Activated CD8-positive, alpha-beta memory T cell treated with anti-CD3 and anti-CD28 coated beads, Interleukin-2, amount 10 ng/mL, durations not matched to agents 7 days and 5 days (primary cell): ENCODE measurements at places on chromosomes 12 and 14. TPM values are rescaled to one million over a fixed set of nuclear protein-coding genes. Genes with fewer than 3 reads are reported as not detected.
A peak's percentile ranks its signal among the peaks of the same experiment; 100 is the strongest.

GRCh38 chr14:86673523-86673969 is 1143.6 kb downstream of the FLRT2 start:
- H3K27me3 ChIP-seq: no peaks in the 10 kb centered on the region
- no peak overlapping the region for H3K4me3 ChIP-seq
- no peaks in the 10 kb centered on the region for H3K4me1 ChIP-seq
- H3K27ac ChIP-seq: no peak overlapping the region
- no peaks in the 10 kb centered on the region for H3K36me3 ChIP-seq

- H3K27me3 ChIP-seq: peaks cover 23% of the 10 kb centered on the region
- H3K4me3 ChIP-seq: no peak overlapping the region
- H3K27ac ChIP-seq: no peak overlapping the region
- no peaks in the 10 kb centered on the region for H3K36me3 ChIP-seq
- no peak for DNase-seq
Measured at GRCh38 chr14:74641601-74642391, 29.8 kb upstream of the LTBP2 start.

- no peak overlapping the region for H3K27ac ChIP-seq
- no peaks in the 10 kb centered on the region for H3K27me3 ChIP-seq
- H3K4me1 ChIP-seq: peaks cover 52% of the 10 kb centered on the region
- H3K36me3 ChIP-seq: peaks cover 3% of the 10 kb centered on the region
- no peak for DNase-seq
- H3K4me3 ChIP-seq: no peak overlapping the region
Measured at GRCh38 chr14:22010545-22011252, 337.1 kb upstream of the OR4E1 start.

GRCh38 chr12:80176706-80177105 is 77.4 kb downstream of the OTOGL start:
- no peak overlapping the region for H3K4me3 ChIP-seq
- H3K36me3 ChIP-seq: peaks cover 2% of the 10 kb centered on the region
- peaks cover 20% of the 10 kb centered on the region for H3K4me1 ChIP-seq

DNA sequence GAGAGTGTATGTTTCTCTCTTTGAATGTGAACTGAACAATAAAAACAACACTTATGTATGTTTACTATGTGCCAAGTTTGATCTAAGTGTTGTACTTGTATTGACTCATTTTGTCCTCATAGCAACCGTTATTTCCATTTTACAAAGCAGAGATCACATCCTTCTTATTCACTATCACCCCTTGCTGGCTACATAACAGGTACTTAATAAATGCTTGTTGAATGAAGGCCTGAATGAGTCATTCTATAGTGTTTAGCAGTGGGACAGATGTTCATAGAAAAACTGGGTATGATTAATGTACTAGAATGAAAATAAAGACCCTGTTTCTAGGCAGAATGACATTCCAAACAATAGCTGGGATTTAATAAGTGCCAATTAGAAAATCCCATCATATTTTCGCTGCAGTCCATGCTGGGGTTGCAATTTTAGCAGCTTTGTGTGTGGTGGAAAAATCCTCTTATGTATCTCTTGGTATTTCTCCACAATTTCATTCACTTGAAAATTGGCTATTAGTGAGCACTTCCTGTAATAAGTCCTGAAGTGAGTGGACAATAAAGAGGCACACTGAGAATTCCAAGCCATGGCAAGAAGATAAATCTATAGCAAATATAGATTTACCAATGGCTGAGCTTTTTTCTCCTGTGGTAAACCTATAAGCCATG is 86.0 kb downstream of the FAR2 start:
- H3K36me3 ChIP-seq: no peaks in the 10 kb centered on the region
- no peaks in the 10 kb centered on the region for H3K27me3 ChIP-seq
- no peak overlapping the region for H3K4me3 ChIP-seq
- no peak overlapping the region for H3K27ac ChIP-seq
- DNase-seq: no peak

DNA sequence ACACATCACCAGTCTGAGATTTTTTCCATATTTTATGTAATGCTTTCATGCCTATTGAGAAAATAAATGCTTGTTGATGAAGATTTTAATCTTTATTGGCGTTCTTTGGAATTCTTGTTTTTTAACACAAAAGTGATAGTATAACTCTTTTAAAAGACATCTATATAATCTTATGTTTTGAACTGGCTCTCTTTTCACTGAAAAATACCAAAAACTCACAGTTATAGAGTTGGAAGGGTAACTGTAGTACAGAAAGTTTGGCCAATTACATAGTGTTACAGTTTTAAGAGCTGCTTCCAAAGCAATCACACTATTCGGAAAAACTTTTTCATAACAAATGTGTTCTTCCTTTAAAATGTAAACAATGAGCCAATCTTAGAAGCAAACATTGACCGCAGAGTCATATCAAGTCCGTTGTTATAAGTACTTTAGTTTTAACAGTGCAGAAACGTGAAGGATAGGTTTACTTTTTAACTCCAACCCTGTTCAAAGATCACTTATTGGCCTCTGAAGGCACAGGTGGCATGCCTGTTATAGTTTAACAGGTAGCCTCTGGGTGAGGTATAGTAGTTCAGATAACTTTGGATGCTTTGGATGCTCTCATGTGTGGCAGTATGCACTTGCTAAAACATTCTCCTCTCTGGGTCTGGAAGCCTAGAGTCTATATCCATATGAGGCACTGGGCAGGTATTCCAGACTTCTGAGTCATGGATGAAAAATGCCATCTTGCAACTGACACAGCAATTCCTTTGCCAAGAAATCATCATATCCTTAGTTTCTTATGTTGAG is 12.1 kb upstream of the NTN4 start:
- no peak for DNase-seq
- H3K4me1 ChIP-seq: peaks cover 10% of the 10 kb centered on the region
- H3K36me3 ChIP-seq: no peaks in the 10 kb centered on the region
- H3K27me3 ChIP-seq: peaks cover 34% of the 10 kb centered on the region
- H3K27ac ChIP-seq: no peak overlapping the region
- no peak overlapping the region for H3K4me3 ChIP-seq

DNA sequence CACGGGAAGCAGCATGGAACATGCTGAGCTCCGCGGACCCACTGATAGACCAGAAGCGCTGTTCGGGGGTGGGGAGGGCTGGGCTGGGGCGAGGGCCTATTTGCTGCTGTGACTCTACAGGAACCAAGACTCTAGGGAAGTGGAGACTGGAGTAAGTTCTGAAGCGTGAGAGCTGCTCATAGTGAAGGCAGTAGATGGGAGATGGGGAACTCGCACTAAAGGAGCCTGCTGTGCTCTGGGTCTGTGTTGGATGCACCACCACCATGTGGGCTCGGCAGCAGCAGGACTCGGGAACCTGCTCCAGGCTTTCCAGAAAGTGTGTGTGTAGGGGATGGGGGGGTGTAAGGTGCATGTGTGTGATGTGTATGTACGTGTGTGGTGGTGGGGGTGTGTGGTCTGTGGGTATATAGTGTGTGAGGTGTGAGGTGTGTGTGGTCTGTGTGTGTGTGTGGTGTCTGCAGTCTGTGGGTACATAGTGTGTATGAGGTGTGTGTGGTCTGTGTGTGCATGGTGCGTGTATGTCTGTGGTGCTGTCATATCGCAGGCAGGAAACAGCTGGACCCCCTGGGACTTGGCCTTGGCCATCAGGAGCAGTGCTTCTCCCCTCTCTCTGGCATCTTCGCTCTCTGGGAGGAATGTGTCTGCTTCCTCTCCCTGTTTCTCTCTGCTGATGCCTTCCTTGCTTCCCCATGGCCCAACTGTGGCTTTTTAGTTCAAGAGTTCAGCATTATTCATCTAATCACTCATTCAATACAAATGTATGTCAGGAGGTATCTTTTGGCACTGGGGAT is 378.9 kb downstream of the FUT8 start:
- H3K4me1 ChIP-seq: no peaks in the 10 kb centered on the region
- H3K27ac ChIP-seq: no peak overlapping the region
- no peak for DNase-seq
- H3K4me3 ChIP-seq: no peak overlapping the region
- peaks cover 18% of the 10 kb centered on the region for H3K27me3 ChIP-seq

DNA sequence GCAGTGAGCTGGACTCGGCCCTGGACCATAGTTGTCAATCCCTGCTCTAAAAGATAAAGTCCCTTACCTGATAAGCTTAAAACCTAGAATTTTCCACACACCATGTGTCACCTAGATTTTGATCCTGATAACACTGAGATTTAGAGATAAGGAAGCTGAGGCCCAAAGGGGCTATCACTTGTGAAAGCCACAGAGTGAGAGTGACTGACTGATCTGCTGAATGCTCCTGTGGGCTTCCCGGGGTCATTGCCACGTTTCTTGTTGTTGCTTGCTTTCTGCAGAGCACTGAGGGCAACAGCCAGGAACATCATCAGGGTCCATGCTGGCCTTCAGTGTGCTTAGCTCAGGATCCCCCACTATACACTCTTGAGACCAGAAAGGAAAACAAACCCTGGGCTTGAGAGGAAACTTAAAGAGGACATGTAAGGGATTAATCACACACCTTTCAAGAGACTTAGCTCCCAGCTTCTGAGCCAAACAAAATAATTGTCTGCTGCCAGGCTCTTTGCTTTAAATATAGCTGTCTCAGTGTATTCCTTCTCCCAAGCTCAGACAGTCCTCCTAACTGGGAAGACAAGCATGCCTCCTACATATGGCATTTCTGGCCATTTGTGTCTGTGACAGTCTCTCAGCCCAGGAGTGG is 82.6 kb upstream of the ARHGAP5 start:
- H3K36me3 ChIP-seq: no peaks in the 10 kb centered on the region
- H3K27me3 ChIP-seq: peaks cover 11% of the 10 kb centered on the region
- H3K4me1 ChIP-seq: no peaks in the 10 kb centered on the region

GRCh38 chr12:9741726-9742125 is 8.8 kb upstream of the CLECL1 start:
- peaks cover 72% of the 10 kb centered on the region for H3K4me1 ChIP-seq
- peak; percentile 95 for DNase-seq
- peak overlapping the region; percentile 99 for H3K27ac ChIP-seq
- H3K27me3 ChIP-seq: no peaks in the 10 kb centered on the region
- peaks cover 21% of the 10 kb centered on the region for H3K36me3 ChIP-seq

DNA sequence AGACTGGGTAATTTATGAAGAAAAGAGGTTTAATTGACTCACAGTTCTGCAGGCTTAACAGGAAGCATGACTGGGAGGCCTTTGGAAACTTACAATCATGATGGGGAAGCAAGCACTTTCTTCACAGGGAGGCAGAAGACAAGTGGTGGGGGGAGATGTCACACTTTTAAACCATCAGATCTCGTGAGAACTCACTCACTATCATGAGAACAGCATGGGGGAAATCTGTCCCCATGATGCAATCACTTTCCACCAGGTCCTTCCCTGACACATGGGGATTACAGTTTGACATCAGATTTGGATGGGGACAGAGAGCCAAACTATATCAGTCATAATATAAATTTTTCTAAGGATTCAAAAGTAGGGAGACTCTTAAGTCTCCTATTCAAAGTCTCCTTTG is 46.0 kb downstream of the SPIC start:
- peaks cover 13% of the 10 kb centered on the region for H3K27me3 ChIP-seq
- no peaks in the 10 kb centered on the region for H3K4me1 ChIP-seq
- H3K4me3 ChIP-seq: no peak overlapping the region
- no peak for DNase-seq
- H3K27ac ChIP-seq: no peak overlapping the region

GRCh38 chr12:69655616-69656340 is 43.3 kb downstream of the BEST3 start:
- no peak overlapping the region for H3K27ac ChIP-seq
- H3K4me3 ChIP-seq: no peak overlapping the region
- no peaks in the 10 kb centered on the region for H3K36me3 ChIP-seq
- no peak for DNase-seq
- H3K4me1 ChIP-seq: no peaks in the 10 kb centered on the region
- H3K27me3 ChIP-seq: peaks cover 12% of the 10 kb centered on the region

GRCh38 chr12:110431957-110432587 is 18.1 kb downstream of the ARPC3 start:
- no peak overlapping the region for H3K27ac ChIP-seq
- no peak overlapping the region for H3K4me3 ChIP-seq
- peaks cover 10% of the 10 kb centered on the region for H3K4me1 ChIP-seq
- H3K36me3 ChIP-seq: peaks cover 23% of the 10 kb centered on the region
- no peaks in the 10 kb centered on the region for H3K27me3 ChIP-seq

- no peak overlapping the region for H3K4me3 ChIP-seq
- H3K27ac ChIP-seq: no peak overlapping the region
- H3K4me1 ChIP-seq: peaks cover 12% of the 10 kb centered on the region
Measured at GRCh38 chr12:51779876-51780275, 68.6 kb downstream of the FIGNL2 start.

DNA sequence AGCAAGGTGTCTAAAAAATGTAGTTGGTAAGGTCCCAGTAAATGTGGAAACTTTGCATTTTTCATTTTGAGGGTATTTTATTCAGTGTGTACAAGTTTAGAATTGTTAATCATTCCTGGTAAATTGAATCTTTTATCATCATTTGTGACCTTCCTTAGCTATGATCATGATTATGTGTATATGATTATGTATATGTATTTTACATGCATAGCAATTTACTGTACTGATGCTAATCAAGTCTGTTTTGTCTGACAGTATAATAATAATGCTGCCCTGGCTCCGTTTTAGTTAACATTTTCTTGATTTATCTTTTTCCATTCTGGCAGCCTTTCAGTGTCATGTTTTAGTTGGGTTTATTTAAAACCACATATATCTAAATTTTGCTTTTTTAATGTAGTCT is 9.4 kb downstream of the WASHC4 start:
- H3K4me3 ChIP-seq: no peak overlapping the region
- peaks cover 11% of the 10 kb centered on the region for H3K4me1 ChIP-seq
- H3K36me3 ChIP-seq: peaks cover 69% of the 10 kb centered on the region
- DNase-seq: no peak
- no peaks in the 10 kb centered on the region for H3K27me3 ChIP-seq

GRCh38 chr12:90896164-90896563 is 58.8 kb downstream of the CCER1 start:
- DNase-seq: no peak
- no peaks in the 10 kb centered on the region for H3K4me1 ChIP-seq
- H3K27me3 ChIP-seq: no peaks in the 10 kb centered on the region
- no peaks in the 10 kb centered on the region for H3K36me3 ChIP-seq

The LBHD2 gene
- not detected for total RNA-seq

The TSPAN19 gene
- total RNA-seq: not detected

The ETFBKMT gene
- 1.2 TPM for total RNA-seq

The TAS2R7 gene
- total RNA-seq: not detected

The SOX5 gene
- total RNA-seq: not detected

The MIS18BP1 gene
- total RNA-seq: 70.8 TPM

The ACOT6 gene
- not detected for total RNA-seq
